ENCODE measurements at places on chromosomes 13 and 19.

DNA sequence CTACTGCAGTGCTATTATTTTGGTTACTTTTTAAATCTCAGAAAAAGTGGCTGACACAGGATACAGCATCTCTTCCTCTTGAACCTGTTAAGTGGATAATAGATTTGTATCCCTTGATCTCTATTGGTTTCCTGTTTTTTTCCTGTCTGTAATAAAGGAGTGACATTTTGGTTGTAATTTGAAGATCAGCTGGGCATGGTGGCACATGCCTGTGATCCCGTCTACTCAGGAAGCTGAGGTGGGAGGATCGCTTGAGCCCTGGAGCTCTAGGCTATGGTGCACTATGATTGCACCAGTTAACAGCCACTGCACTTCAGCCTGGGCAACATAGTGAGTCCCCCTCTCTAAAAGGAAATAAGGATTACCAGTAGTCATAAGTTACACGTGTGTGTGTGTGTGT, 46.8 kb downstream of the METTL21C start:
- DNase-seq, result no peak

DNA sequence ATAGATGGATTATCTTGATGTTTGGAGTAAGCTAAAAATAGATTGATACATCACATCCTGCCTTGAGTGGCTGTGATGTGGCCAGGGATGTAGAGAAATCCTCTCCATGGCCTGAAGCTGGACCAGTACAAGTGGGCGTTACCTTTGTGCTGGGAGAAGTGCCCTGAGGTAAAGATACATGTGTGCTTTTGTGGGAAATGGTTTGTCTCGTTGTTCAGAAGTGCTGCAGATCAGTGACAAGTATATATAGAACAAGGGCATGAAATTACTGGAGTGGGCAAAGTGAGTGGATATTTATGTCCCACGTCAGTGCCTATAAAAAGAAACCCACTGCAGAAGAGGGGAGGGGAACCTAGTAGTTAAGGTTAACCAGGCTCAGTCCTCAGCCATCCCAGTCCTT, 12.2 kb upstream of the ZNF304 start:
- DNase-seq, result no peak

GRCh38 chr19:43798546-43799409, 3.5 kb downstream of the LYPD5 start:
- DNase-seq, result no peak

DNA sequence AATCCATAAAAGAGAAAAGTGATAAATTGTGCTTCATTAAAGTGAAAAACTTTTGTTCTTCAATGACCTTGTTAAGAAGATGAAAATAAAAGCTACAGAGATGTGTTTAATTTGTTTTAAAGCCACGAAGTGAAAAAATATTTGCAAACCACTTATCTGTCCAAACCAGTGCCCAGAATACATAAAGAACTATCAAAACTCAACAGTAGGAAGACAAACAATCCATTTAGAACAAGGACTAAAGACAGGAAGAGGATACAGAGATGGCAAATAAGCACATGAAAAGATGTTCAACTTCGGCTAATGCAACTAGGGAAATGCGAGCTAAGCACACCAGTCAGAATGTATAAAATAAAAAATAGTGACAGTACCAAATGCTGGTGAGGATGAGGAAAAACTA, 15.0 kb downstream of the GJB6 start:
- DNase-seq, result no peak

- DNase-seq, result no peak
Measured at GRCh38 chr13:28754698-28755545, 36.2 kb upstream of the SLC46A3 start.

GRCh38 chr13:31001647-31002046, 69.2 kb downstream of the TEX26 start:
- DNase-seq, result no peak

DNA sequence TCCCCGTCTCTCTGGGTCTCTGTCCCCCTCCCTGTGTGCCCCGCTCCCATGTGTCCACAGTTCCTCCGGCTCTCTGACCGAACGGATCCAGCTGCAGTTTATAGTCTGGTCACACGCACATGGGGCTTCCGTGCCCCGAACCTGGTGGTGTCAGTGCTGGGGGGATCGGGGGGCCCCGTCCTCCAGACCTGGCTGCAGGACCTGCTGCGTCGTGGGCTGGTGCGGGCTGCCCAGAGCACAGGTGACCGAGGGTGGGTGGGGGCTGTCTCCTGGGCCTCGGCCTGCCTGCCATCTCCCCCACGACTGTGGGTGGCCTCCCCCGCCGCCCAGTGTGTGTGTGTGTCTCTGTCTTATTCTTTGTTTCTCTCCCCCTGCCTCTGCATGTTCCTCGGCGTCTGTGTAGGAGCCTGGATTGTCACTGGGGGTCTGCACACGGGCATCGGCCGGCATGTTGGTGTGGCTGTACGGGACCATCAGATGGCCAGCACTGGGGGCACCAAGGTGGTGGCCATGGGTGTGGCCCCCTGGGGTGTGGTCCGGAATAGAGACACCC, 10.3 kb downstream of the TRPM4 start:
- DNase-seq, result no peak

DNA sequence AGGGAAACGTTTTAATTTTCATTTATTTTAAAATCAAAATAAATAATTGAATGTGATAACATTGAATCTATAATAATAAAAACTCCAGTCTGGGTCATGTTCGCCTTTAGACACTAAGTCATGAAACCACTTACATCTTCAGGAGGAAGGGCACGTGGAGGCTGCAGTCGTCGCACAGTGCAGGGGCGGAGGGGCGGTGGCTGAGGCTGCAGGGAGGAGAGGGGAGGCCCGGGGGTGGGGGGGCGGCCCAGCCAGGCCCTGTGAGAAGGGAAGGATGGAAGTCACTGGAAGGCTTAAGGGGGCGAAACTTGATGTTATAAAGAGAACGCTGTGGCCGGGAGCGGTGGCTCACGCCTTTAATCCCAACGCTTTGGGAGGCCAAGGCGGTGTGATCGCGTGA, 14.9 kb upstream of the LATS2 start:
- no peak for DNase-seq

DNA sequence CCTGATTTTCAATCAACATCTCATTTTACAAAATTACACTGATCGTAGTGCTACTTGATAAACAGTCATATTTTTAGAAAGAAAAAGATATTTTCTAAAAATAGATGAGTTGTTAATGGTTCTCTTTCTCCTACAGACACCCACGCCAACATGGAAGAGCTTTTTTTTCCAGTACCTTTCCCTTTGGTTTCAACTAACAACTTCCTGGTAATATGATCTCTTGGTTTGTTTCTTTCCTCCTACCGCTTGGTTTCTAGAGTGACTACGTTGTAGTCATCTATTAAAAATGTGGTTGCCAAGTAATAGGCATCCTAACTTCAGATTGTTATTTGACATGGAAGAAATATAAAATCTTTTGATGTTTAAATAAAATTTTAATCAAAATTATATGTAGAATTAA, 189.0 kb downstream of the LACC1 start:
- DNase-seq, result no peak

- DNase-seq, result no peak
Measured at GRCh38 chr13:88857256-88857655, 1186.1 kb downstream of the SLITRK5 start.

DNA sequence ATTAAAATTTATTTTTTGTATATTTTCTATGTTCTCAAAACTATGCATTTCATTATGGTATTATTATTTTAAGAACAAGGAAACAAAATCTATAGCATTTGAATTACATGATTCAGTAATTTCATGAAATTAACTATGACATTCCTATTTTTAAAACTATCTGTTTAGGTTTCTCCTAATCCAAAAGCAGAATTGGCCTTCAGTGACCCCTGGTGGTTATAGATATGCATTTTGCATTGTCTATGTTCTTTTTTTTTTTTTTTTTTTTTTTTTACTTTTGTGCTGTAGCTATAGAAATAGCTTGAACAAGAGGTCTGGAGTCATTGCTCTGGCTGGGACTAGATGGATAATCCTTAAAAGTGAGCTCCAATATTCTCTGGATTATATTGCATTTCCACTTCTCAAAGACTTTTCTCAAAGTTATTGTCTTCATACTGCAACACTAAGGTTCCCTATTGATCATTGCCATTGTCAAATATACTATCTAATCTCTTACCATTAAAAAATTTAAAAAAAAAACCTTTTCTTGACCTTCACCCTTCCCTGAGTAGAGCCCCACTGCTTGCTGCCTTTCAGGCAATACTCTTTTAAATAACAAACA, 15.9 kb upstream of the DNAJC3 start:
- no peak for DNase-seq

- DNase-seq, result no peak
Measured at GRCh38 chr13:102582256-102582655, 14.5 kb upstream of the TPP2 start.

DNA sequence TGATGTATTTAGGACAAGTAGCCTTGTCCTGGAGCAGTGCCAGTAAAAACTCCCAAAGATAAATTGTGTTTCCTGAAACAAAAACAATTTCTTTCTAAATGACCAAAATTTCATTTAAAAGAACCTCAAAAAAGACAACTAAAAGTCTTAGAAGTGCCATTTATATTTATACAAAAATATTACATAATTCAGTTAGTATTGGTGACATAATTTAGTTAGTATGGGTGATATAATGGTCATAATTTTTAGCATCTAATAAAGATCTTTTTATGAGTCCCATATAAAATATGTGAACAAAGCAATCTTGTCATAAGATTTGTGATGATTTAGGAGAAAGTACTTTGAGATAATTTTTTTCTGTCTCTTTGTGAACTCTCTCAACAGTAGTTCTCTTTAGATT, 76.0 kb downstream of the ELF1 start:
- DNase-seq, result no peak

- DNase-seq, result no peak
Measured at GRCh38 chr13:62243106-62243505, 827.5 kb upstream of the PCDH20 start.

- DNase-seq, result no peak
Measured at GRCh38 chr13:61024046-61024445, 391.6 kb downstream of the PCDH20 start.

Data from GM19239 (cell line).